ENCODE measurements at places on chromosomes 5 and 9. TPM values are rescaled to one million over a fixed set of nuclear protein-coding genes. Genes with fewer than 3 reads are reported as not detected.

The PDZD2 gene
- 23.3 TPM for total RNA-seq

- H3K4me3 ChIP-seq, result peak overlapping the region; percentile 85
- H3K27me3 ChIP-seq, result peaks cover 14% of the 10 kb centered on the region
- H3K4me1 ChIP-seq, result peaks cover 19% of the 10 kb centered on the region
- peak; percentile 61 for DNase-seq
- peak overlapping the region; percentile 46 for H3K27ac ChIP-seq
Observed at GRCh38 chr9:134026581-134026980, 1.3 kb downstream of the BRD3OS start.

DNA sequence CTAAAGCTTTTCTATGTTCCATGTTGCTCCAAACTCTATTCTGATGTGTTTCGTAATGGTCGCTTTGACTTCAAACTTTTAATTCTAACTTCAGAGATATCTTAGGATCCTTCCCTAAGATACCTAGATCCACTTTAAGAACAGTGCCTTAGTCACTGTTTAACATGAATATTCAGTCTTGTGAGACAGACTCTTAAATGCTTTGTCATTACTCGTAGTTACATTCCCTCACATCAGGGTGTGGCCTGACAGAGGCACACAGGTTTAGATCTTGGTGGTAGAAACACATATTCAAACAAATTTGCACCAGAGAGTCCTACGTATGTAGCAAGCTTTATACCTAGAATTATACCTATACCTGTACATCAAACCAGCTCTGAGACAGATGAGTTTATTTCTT, 687.0 kb upstream of the C9orf72 start:
- H3K36me3 ChIP-seq, result no peaks in the 10 kb centered on the region
- no peaks in the 10 kb centered on the region for H3K27me3 ChIP-seq
- H3K27ac ChIP-seq, result no peak overlapping the region
- DNase-seq, result no peak
- no peak overlapping the region for H3K4me3 ChIP-seq
- no peaks in the 10 kb centered on the region for H3K4me1 ChIP-seq

- H3K4me1 ChIP-seq, result no peaks in the 10 kb centered on the region
- H3K27me3 ChIP-seq, result no peaks in the 10 kb centered on the region
- no peak for DNase-seq
- H3K36me3 ChIP-seq, result no peaks in the 10 kb centered on the region
Observed at GRCh38 chr5:36482812-36483211, 123.6 kb upstream of the SLC1A3 start.

DNA sequence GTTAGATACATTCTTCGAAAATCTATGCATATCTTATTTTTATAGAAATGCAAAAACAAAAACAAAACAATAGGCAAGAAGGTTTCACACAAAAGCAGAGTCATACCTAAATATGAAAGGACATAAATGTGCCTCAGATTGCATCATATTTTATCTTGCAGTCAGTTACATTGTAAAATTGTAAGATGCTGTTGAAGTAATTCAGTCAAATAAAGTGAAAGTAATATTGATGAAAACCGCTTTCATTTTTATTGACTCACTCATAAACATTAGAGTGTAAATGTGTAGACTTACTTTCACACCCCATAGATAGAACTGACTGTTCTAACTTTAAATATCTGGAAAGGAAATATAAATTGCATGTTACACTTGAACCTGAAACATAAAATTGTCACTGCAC, 931.5 kb upstream of the NUDT12 start:
- DNase-seq, result no peak
- H3K4me3 ChIP-seq, result no peak overlapping the region
- H3K27ac ChIP-seq, result no peak overlapping the region
- H3K4me1 ChIP-seq, result peaks cover 3% of the 10 kb centered on the region
- H3K27me3 ChIP-seq, result no peaks in the 10 kb centered on the region

DNA sequence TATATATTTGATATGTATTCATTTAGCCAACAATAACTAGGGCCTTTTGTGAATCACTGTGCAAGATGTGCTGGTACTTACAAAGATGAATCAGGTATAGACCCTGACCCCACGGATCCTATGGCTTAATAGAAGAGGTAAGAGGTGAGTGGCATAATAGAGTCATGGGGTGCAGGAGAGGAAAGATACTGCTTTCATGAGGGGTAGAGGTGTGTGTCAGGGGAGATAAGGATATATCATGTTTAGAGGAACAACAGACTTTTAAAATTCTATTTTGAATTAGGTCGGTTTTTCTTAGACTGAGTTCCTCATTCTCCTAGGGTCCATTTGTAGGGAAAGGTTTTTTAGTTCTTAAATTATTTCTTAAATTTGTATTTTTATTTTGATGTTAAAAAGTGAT, 27.8 kb downstream of the ZCCHC7 start:
- H3K27ac ChIP-seq, result no peak overlapping the region
- peaks cover 11% of the 10 kb centered on the region for H3K4me1 ChIP-seq
- H3K4me3 ChIP-seq, result no peak overlapping the region
- H3K27me3 ChIP-seq, result no peaks in the 10 kb centered on the region
- DNase-seq, result no peak

DNA sequence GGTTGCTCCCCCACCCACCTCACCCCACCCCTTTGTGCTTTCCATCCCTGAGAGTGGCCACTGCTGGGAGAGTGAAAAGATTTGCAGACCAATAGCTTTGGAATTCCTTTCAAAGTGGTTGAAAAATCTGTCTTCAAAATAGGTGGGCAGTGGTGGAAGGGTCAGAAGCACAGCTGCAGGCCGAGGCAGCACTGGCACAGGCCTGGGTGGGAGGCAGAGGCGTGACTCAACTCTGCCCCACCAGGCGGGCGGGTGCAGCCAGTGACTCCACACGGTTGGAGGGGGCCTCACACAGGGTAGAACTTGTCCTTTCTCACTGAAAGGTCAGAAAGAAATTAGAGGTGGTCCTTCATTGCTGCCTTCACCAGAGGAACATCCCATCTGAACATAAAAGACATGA, 214.9 kb upstream of the TBCA start:
- DNase-seq, result no peak
- H3K27ac ChIP-seq, result no peak overlapping the region
- no peak overlapping the region for H3K4me3 ChIP-seq

Data from glutamatergic neuron (in vitro differentiated cells).